ENCODE measurements at places on chromosomes 6 and 20.

DNA sequence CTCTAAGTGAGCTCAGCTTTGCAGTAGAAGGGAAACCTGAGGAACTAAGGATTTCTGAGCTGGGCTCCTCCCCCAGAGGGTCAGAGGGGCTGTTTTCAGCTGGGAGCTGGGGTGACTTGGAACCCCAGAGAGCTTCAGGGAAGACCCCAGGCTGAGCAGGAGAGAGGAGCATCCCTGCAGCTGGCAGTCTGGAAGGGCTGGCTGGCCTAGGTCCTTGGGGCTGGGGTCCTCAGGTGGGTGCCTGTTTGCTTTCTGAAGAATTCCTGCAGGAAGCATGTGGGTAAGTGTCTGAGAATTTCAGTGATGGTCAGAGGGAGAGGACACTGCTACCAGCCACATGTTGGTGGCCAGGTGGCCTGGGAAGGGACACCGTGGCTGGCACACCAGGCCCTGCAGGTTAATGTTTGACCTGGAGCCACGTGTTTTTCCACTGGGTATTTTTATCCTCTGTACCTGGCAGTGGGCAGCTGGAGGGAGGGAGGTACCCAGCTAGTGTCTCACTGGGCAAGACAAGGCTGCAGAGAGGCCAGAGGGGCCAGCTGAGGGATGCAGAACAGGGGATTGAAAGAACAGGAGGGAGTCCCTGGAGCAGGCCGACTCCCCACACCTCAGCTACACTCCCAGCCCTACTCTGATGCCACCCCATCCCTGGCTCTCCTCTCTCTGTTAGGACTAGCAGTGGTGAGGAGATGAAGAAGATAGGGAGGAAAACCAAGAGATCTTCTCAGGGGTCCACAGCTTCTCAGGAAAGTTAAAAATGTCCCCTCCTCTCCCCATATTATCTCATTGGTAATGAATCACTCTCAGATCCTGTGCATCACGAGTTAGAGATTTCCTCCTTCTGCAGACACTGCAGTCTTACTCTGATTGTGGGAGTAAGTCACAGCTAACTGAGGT is 143.6 kb downstream of the VEGFA start:
- no peak for DNase-seq

- no peak for DNase-seq
Observed at GRCh38 chr20:513429-513828, 30.2 kb downstream of the CSNK2A1 start.

DNA sequence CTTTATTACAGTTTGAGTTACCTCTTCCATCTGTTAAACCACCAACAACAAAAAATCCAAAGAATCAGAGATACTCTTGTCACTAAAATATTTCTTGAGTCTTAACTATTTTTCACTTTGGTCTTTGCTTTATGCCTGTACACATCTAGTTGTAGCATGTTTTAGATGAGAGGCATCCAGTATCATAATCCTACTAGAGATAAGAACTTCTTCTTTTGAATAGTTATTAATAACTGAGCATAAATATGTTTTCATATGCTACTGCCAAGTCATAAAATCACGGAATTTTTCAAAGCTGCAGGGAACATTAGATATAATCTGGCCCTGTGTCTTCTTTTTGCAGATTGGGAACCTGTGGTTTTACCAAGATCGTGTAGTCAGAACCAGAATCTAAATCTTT is 55.3 kb downstream of the STK4 start:
- DNase-seq: no peak

DNA sequence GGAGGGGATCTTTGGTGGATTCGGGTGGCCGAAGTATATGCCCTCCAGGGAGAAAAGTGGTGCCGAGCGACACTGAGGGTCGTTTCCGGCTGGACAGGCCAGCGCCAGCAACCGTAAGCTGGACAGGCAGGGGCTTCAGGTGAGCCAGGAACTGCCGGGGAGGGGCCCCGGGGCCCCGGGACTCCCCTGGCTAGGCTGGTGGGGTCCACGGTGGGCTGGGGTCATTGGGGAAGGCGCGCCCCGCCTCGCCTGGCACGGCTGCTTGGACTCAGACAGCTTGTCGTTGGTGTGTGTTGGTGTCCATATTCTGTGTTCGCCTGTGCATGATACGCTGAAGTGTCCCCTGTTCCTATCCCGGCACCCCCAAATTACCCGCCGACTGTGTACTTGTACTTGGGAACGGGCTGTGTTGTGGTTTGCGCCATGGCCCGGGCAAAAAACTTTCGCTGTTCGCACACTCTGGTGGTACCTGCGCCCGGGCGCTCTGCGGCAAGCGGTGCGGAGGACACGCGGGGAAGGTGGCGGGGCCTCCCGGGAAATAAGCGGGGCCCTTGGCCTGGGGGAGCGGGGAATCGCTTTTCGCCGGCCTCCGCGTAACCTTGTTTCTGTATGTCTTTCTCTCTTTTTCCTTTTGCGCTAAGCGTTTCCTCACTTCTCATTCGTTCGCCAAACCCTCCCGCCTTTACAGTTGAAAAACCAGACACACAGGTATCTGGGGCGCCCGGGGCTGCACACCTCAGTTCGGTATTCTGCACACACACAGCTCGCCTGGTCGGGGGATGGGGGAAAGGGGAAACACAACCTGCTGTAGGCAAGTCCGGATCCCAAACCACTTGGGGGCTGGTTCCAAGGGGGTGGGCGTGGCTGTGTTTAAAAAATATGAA is 3.2 kb downstream of the GNAS start:
- no peak for DNase-seq

- DNase-seq: no peak
Observed at GRCh38 chr6:35691027-35691824, 2.5 kb upstream of the FKBP5 start.

GRCh38 chr20:21496452-21496851 is 17.4 kb downstream of the NKX2-2 start:
- DNase-seq: no peak

- no peak for DNase-seq
Observed at GRCh38 chr20:64216036-64216435, 39.5 kb upstream of the PCMTD2 start.

DNA sequence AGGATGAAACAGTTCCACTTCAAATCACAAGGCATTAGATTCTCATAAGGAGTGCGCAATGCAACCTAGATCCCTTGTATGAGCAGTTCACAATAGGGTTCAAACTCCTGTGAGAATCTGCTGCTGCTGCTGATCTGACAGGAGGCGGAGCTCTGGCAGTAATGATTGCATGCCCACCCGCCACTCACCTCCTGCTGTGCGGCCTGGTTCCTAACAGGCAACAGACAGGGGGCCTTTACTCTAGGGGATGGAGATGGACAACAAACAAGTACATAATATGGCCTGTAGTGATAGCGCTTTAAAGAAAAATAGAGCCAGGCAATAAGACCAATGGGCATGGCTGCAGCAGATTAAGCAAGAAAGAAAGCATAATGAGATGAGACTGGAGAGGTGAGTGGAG is 2.7 kb upstream of the TBC1D22B start:
- no peak for DNase-seq

GRCh38 chr6:96624957-96625356 is 62.0 kb downstream of the FHL5 start:
- DNase-seq: no peak

DNA sequence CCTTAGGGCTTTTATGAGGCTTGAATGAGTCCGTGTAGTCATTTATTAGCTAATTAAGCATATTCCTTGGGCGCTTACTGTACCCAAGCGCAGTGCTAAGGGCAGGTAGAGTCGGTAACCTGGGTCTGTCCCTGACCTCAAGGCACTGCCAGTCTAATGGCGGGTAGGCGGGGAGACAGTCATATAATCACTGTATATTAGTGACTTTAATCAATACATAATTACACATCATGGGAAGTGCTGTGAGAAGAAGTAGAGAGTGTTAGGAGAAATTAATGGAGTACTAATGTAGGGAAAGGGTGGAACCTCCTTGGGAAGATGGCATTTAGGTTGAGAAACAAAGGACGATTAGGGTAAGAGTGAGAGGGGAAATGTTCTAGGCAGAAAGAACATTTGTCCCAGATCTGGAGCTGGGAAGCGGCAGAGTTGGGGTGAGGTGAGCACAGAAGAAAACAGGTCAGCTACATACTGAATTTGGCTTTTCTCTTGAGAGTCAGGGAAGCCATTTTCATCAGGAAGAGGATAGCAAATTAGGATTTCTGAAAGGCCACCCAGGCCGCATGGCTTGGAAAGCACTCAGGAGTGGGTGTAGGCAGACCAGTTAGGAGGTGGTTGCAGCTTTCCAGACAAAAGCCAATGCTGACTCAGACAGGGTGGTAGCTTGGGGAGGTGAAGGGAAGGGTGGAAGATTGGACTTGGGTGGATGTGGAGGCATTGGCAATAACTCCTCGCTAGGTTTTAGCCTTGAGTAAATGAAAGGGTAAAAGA is 954 bp upstream of the BLCAP start:
- no peak for DNase-seq

DNA sequence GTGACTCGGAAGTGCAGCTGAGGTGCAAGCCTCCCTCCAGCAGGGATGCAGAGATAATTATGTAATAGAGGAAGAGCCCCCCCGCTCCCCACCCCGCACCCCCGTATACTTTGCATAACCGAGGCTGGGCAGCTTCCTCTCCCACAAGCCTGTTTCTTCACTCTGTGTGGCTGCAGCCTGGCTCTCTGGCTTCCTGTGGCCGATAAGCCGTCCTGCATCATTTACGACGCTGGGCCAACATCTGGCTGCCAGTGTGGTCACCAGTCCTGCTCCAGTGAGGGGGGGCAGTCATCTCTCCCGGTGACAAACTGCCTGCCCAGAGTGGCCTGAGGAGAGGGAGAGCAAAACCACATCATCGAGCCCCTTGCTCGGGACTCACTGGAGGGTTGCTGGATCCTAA is 59.2 kb downstream of the RBM38 start:
- no peak for DNase-seq

DNA sequence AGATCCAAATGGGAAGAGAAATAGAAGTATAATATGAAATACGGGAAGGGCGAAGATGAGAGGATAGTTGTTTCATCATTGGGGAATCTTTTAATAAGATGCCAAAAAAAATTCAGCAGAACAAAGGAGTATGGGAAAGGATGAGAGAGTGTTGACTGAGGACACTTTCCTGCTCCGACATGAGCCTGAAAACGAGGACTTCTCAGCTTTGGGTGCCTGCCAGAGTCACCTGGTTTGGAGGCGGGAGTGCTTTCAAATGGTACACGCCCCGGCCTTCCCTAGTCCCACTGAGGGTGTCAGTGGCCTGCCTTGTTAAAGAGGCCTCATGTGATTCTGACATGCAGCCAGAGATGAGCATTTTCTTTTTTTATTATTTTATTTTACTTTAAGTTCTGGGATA is 250.9 kb downstream of the ANKRD60 start:
- DNase-seq: no peak

DNA sequence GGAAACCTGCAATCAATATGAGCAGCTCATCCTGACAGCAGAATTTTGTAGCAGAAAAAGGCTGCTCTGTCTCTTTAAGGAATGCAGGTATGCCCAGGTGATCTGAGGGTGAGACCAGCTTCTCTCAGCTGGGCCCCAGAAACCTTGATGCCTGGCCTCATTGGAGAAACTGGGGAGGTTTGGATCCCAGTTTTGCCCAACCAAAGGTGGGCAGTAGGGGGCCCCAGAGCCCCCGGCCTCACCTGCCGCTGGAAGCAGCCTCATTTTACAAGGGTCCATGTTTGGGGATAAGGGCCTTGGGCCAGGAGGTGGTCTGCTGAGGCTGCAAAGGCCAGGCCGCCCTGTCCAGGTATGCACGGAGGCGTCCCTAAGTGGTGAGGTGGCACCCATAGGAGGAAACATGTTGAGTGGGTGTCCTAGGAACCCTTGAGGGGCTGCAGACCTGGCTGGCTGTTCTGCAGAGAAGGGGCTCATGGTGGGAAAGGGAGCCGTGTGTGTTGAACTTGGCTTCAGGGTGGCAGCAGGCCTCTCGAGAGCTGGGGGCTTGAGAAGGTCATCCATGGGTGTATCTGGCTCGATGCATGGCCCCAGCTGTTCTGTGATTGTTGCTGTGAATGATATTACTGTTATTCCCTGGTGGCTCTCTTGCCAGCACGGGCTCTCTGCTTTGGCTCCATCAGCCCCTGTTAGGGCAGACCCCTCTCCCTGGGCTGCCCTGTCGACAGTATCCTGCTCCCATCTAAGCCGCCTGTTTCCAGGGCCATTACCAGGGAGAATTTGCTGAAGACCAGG is 208.4 kb downstream of the CDH4 start:
- no peak for DNase-seq

DNA sequence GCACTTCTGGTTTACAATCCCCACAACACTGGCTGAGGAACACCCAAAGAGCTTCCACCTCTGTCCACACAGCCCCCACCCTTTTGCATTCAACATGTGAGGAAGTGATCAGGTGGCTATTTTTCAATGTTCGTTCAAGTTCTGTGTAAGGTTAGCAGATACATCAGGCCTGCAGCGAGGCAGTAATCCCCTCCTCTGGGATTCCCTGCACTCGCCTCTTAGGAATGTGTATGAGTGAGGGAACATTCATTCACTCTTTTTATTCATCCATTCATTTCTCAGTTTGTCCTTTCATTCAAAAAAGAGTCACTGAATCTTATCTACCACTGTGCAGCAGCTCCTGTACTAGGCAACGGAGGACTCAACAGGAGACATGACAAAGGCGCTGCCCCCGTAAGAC is 236.4 kb upstream of the PRDM1 start:
- DNase-seq: no peak

GRCh38 chr6:116447496-116448011 is 13.6 kb upstream of the CALHM6 start:
- no peak for DNase-seq

DNA sequence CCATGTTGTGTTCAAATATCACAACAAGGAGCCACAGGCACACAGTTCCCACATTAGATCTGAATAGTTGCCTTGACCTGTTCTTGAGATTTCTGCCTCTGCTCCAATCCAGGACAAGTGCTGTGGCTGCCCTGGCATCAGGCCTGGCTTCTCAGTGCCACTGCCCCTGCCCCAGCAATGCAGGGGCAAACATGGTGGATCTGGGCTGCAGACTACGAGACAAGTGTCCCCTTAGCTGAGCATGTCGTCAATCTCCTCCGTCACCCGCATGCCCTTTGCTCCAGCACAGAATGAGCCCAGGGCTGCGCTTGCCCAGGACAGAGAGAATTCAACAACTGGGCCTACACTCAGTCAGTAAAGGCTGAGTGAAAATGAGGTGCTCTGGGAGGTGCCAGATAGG is 201.6 kb downstream of the SYNDIG1 start:
- DNase-seq: no peak

GRCh38 chr6:108476376-108476775 is 84.3 kb upstream of the FOXO3 start:
- DNase-seq: no peak

DNA sequence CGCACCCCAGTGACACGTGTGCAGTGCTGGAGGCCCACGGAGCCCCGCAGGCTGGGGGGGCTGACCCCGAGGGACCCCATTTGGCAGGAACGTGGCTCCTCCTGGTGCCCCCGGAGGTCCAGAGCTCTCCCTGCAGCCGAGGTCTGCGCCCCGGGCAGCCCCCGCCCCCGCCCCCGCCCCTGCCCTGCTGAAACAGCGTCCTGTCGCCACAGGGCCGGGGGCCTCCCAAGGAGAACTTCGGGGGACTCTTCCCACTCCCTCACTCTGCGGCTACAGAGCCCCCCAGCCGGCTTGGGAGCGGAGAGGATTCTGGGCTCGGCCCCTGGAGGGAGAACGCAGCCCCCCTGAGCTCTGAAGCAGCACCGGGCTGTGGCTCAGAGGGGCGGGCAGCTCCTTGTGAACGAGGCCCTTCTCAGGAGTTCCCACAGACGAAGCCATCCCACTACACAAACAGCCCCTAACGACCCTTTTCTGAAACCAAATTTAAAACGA is 115.2 kb downstream of the DLL1 start:
- no peak for DNase-seq
